NCI-H446 (cell line): ENCODE measurements at places on chromosomes 12 and 14.

DNA sequence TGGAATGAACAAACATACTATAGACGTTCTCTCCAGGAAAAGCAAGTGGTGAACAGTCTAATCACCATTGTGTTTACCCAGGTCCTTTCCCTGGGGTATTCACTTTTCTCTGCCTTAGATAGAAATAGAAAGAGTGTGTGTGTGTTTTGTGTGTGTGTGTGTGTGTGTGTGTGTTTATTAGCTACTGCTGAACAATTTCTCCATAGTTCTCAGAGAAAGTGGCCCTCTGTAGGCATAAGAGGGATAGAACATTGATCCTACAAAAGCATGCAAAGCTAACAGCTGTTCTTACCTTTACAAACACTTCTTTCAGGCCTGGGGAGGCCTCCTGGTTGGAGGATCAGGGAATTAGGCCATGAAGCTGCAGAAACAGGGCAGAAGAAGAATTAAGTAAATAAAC is 665.7 kb upstream of the TBX3 start:
- DNase-seq = no peak

DNA sequence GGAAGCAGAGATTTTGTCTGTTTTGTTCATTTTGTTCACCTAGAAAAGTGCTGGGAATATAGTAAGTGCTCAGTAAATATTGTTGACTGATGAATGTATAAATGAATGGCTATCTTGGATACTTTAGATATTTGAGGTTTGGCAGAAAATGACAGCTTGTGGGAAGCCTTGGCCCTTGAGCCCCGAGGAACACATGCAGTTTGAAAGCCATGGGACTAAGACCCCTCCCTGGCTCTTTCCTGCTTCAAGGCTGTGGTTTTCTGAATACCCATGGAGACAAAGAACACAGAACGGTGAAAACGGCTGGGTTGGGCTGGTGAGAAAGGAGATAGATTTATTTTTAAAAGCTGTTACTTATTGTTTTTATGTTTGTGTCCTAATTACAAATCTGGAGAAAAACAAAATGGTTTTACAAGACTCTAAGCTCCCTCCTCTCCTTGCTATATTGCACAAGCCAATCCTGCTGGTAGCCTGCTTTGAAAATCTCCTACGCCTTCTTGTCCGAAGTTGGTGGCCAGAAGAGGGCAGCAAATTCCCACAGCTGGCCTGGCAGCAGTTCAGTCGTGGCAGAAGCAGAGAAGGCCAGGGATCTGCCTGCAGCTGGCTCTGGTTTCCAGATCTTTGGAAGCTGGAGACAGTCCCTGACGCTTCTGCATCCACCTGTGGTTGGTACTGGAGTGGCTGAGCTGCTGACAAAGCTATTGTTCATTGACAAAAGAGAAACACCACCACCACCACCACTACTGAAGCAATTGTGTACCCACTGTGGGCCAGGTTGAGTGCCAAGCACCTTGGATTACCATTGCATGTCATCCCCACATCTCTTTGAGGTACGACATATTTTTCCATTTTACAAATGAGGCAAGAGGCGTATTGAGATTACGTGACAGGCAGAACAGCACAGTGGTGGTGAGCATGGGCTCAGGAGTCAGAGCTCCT is 5.2 kb upstream of the KRT85 start:
- peak; percentile 75 for DNase-seq

DNA sequence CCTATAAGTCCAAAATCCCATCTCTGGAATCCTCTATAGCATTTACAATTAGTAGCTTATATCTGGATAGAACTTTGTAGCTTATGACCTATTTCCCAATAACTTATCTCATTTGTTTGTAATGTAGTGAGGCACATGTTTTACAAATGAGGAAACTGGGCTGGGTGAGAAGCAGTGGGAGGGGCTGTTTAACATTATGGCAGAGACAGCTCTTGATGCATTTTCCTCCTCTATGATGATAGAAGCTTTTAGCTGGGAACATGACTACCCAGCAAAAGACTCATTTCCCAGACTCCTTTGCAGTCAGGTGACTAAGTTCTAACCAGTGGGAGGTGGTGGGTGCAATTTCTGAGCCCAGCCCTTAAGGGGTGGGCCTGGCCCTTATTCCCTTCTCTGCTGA is 179.7 kb downstream of the TTC8 start:
- no peak for DNase-seq

GRCh38 chr12:2614341-2614740 is 180.4 kb upstream of the FKBP4 start:
- DNase-seq = no peak

DNA sequence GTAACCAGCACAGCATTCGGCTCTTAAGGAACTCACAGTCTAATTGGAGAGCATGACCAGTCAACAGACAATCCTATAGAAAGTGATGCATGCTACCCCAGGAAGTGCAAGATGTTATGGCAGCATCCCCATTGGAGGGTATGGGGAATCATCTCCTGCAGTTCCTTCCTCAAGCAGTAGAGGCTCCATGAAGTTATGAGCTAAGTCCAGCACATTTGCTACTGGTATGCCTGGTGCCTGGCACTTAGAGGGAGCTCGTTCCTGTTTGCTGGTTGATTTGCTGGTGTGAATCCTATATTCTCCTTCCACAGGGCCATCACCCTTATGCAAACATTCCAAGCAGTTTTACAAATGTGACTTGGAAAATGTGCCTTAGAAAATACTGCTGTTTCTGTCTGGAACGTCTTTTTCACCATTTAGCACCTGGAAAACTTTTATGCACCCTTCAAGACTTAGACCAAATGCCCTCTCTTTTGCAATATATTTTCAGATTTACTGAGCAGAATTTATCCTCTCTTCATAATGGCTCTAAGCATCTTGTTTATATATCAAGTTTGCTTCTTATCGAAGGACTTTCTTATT is 136.1 kb upstream of the WSCD2 start:
- DNase-seq = no peak

DNA sequence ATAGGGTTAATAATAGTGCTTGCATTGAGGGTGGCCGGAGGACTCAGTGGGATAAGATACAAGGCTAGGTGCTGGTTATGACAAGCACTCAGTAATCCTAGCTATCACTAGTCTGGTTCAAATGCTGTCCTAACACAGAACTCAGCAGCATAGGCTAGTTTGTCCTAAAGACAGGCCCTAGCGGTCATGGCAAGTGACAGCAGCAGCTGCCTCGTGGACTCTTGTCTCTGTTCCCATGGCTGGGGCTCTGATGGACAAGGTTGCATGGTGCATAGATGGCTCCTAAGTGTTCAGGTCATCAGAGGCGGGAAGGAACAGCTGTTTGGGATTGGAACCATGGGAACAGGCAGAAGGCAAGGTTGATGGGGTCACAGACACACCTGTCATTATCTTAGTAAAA is 42.4 kb upstream of the IGF1 start:
- no peak for DNase-seq

GRCh38 chr12:122079532-122080081 is 1.1 kb downstream of the MLXIP start:
- DNase-seq = no peak

GRCh38 chr14:106417224-106418049 is 891.1 kb downstream of the TMEM121 start:
- no peak for DNase-seq

- no peak for DNase-seq
Measured at GRCh38 chr14:93972618-93973205, 3.7 kb downstream of the ASB2 start.

DNA sequence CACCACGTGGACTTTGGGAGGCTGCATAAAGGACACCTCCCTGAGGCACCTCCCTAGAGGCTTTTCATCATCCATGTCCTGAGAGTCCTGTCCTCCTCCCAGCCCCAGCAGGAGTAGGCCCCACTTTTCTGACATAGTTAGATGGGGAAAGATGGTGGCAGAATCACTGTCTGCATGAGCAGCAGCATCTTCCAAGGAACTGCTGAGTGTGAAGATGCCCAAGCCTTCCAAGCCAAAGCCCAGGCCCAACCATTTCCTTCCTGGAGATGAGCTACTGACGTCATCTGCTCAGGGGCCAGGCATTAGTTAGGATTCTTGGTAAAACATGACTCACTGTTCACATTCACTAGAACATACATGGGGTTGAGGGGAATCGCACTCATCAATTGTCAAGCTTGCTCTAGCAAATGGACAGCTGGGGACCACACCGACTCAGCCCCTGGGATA is 37.3 kb downstream of the VDR start:
- DNase-seq = no peak

GRCh38 chr12:104275689-104276088 is 27.9 kb upstream of the EID3 start:
- DNase-seq = no peak

GRCh38 chr14:94593376-94593748 is 12.1 kb downstream of the SERPINA5 start:
- no peak for DNase-seq

- DNase-seq = no peak
Measured at GRCh38 chr12:122862872-122863701, 27.8 kb downstream of the HIP1R start.

DNA sequence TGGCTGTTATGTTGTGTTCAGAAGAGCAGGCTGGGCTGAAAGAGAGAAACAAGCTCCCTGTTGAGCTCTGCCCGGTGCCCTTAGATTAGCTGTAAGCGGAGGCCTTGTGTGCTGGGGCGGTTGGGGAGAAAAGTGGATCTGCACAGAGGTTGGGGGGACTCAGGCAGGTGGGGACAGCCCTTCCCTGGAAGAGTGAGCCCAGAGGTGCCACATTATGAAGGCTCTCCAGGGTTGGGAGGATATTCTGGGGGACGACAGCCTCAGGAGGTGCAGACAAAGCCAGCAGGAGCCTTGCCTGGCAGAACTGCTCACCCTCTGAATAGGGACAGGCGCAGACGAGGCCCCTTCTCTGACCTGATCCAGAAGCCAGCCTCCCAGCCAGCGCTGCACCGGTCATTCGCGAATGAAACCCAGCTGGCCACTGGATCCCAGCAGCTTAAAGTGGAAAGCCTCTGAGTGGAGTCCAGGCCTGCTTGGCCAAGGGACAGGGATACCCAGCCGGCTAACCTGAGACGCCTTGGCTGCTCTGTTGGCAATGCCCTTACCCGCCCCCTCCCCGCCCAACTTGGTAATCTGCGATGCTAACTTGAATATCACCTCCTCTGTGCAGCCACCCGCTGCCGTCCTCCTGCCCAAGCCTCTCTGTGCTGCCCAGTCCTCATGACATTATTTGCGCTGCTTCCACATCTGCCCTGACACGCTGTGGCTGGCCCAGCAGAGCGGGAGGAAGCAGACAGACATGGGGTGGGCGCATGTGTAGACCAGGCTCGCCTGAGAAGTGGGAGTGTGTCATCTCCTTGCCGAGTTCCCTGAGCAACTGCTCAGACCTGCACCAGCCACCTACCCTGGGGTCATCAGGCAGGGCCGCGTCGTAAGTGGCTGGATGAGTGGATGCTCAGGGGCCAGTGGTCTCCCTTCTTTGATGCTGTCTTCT is 5.6 kb downstream of the HIP1R start:
- DNase-seq = no peak

DNA sequence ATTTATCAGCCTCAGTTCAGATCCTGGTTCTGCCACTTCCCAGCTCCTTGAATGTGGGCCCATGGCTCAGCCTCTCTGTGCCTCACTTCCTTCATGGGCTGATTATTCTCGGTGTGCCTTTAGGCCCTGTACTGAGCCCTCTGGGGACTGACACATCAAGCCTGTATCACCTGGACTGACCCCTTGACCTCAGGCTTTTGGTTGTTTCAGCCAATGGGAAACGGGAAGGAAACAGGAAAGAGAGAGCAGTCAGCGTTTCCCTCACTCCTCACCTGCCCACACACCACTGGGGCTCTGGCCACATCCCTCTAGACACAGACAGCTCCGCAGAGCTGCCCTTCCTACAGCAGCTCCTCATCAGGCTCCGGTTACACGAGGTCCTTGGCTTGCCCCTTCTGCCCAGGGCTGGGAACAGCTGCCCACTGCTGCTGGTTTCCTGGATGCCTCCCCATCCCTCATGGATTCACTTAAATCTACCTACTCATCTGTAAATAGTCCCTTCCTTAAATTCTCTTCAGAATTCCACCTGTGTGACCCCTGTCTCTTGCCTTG is 37.0 kb upstream of the ITPR2 start:
- DNase-seq = no peak

DNA sequence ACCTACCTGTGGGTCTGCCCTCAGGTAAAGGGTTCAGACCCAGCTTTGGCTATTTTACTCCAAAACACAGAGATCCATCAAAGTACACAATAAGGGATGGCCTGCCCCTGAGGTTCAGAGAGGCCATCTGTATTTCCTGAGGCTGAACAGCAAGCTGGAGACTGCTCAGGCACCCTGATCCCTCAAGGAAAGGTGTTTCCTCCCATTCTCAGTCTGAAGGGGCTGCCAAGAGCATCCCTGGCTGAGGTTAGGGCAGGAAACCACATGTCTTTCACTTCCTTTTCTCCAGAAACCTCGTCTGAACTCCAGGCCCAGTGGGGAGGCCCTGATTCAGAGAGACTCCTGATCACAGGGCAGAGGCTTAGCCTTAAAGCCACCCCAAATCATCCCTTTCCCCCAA is 1.5 kb downstream of the RILPL1 start:
- no peak for DNase-seq

DNA sequence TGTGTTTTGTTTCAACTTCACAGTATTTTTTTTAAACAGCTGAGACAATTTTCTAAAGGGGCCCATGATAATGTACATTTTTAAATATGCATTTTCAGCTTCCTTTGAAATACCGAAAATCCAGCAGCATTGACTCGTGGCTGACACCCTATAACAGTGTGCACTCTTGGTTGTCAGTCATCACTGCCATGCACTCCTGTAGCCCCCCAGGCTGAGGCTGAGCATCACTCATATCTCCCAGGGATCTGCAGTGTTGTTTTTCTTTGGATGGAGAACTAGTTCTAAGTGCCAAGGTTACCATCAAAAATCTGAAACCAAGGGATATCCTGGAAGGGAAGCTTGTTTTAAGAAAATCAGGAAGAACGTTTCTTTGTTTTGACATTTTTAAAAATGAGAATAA is 81.2 kb downstream of the C14orf132 start:
- no peak for DNase-seq

DNA sequence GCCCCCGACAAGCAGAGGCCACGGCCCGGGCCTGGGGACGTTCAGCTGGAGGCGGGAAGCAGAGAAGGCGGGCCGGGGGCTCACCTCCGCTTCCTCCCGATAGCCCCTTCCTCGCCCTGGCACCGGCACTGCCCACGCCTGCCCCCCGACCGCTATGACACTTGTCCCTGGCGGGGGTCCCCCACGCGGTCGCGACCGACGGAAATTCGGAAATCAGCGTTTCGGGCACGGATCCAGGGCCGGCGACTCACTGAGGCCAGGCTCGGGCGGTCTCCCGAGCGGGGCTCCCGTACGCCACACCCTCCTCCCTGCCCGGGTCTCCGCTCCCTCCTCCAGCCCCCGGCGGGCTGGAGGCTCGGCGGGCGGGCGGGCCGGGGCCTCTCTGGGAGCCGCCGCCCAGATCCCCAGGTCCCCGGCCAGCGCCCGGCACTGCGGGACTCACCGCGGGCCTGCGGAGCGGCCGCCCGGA is 581 bp downstream of the PITPNM2 start:
- no peak for DNase-seq

DNA sequence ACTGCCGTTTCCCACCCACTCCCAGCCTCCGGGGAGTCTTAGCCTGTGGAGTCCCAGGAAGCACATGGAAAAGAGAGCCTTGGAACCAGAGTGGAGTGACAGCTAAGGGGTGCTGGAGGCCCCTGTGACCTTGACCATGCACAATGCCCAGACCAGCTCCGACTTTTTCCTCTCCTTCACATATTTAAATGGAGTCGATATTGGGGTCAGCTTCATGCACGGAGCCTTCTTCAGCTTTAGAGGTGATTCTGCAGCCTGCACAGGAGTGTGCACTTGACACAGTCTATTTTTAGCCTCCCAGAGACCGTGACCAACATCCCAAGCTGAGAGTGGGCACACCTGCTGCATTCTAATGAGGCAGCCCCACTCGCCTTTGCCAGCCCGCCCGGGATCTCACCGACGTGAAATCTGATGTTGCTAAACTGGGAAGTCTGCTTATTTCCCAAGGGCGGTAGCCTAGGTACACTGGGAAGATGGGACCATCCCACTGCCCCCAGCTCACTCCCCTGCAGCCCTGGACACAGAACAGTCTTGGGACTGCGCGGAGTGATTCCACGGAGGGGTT is 47.5 kb downstream of the PRMT8 start:
- no peak for DNase-seq
